RPMI8226 (cell line): ENCODE measurements at places on chromosomes 5 and 9.

- DNase-seq: no peak
These were observed 65.3 kb downstream of the MARCHF3 start for GRCh38 chr5:126965061-126965475.

DNA sequence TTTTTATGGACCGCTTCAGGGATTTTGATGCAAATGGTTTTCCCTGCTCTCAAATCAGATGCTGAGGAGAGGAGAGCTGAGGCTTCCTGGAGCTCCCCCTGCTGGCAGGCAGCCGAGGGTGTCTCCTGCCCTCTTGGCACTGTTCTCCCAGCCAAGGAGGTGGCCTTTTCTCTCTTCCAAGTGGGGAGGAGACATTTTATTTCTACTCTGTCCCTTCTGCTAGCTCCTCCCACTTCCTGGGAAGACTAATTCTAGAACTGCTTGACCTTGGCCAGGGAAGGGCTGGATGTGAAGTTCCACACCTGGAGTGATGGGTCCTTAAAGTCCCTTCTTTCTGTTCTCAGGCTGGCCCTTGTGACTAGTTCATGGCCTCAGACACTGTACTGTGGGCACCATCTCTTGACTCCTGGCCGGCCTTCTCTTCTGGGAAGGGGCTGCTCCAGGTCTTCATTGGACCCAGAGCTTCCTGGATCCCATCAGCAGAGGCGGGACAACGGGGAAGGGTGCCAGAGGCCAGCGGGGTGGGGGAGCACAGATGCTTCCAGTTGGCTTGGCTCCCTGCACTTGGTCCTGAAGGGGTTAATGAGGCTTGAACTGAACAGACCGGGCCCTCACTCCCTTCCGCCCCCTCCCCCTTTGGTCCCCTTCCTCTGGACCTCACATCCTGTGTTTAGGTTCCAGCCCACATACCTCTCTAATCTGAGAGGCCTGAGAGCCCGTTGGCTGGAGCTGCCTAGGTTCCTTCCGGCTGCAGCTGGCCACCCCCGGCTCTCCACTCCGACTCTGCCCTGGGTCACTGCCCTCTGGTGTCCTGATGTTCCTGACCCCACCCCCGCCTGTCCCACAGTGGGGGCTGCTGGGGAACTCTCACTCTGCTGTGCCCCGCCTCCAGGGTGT, 32.1 kb downstream of the PTPA start:
- DNase-seq: peak; percentile 79

- no peak for DNase-seq
These were observed 9.9 kb upstream of the PTGS1 start for GRCh38 chr9:122360891-122361290.

DNA sequence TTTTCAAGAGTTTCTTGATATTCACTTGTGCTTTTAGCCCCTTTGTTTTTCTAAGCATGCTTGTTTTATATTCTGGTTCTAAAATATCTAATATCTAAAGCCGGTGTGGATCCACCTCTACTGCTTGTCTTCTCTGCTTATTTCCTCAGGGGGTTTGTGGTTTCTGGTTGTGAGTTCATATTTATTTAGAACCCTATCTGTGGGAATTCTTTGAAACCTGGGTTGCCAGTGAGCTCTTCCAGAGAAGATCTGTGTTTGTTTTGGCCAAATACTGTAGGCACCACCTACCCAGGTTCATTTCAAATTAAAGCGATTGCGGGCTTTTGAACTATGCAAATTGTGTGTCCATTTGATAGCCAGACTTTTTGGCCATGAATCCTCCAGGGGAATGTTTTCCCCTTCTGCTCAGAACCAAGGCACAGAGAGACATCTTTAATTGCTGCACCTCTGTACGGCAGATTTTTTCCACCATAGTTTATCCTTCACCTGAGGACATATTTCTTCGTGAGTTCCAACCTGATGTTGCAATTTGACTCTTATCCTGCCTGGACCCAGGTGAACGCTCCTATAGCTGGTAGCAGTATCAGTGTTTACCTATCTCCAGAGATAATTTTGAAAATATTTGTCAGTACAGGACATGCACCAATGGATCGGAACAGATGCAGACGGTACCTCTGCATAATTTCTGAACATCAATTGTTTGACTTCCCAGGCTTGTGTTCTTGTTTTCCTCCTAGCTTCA, 2.4 kb upstream of the ZBTB43 start:
- DNase-seq: no peak
